Activated CD4-positive, alpha-beta T cell treated with anti-CD3 and anti-CD28 coated beads for 48 hours (primary cell): ENCODE measurements at places on chromosomes 11 and 22.

DNA sequence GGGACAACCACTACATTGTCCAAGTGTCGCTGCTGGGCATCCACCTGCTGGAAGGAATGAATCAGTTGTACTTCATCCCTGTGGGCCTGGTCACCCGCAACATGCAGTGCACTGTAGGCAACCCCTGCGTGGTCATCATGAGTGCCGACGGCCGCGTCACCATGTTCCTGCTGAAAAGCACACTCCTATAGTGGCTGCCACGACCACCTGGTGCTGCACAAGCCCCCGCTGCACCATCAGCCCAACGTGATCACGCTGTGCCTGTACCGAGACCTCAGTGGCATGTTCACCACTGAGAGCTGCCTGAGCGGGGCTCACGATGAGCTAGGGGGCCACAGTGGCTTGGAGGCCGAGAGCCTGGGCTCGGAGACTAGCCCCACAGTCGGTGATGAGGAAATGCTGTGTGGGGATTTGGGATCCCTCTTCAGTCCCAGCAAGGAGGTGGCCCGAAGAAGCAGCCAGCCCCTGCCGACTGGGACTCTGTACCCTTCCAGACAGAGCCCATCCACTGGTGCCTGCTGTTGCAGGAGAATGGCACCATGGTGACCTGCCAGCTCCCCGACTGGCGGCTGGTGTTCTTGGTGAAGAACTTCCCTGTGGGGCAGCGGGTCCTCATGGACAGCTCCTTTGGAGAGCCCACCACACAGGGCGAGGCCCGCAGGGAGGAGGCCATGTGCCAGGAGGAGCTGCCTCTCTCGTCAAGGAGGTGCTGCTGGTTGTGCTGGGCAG lies 15.7 kb upstream of the SLC5A4 start:
- DNase-seq, result no peak

GRCh38 chr11:8693555-8693954 lies 11.0 kb downstream of the RPL27A start:
- no peak for DNase-seq

- no peak for DNase-seq
These were observed 15.1 kb upstream of the CABP7 start for GRCh38 chr22:29704528-29705285.

GRCh38 chr11:15418921-15419320 lies 304.2 kb downstream of the INSC start:
- DNase-seq, result no peak

- DNase-seq, result no peak
These were observed 41.9 kb upstream of the PPP6R3 start for GRCh38 chr11:68418648-68419047.

DNA sequence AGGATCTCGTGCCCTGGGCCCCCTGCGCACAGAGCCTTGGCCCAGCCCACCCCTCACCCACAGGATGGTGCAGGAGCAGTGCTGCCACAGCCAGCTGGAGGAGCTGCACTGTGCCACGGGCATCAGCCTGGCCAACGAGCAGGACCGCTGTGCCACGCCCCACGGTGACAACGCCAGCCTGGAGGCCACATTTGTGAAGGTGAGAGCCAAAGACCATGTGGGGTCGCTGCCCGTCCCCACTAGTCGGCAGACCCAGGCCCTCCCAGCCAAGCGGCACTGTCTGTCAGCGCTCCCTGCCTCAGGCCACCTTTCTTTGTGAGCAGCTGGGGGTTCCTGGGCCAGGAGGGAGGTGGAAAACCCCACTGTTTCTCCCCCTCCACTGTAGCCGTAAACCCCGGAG lies 22.8 kb downstream of the FBLN1 start:
- DNase-seq, result no peak

DNA sequence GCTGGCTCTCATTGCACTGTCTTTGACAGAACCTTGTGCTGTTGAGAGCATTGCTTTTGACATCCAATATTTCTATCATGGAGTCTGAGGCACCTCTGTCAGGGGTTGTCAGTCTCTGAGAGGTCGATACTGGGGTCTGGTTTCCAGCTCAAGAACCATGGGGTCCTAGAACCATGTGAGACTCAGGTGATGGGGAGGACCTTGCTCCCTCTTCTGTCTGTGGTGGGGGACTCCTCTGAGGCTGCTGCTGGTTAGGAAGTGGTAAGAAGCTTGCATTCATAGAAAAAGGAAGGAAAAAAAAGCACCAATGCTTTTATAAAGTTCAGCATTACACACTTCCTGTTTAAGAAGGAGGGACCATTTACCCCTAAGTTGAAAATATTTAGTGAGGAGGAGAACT lies 91.8 kb upstream of the CD44 start:
- no peak for DNase-seq

DNA sequence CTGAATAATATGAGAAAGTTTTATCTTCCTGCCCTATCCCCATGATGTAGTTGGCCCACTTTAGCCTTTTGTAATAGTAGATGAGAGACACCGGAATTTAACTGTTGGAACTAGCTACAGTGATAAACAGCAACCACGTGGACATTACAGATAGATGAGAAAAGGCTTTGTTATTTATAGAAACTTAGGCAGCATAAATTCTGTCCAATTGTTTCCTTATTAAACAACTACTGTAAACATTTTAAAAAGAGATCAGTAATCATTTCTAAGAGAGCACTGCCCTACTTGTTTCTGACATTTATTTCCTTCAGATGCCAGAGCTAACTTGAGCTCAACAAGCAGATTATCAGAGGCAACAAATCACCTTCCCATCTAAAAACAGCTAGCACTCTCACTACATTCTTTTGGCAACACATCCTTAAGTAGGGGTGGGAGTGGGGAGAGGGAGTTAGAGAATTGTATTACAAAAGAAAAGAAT lies 63.1 kb downstream of the SOX6 start:
- DNase-seq, result no peak

DNA sequence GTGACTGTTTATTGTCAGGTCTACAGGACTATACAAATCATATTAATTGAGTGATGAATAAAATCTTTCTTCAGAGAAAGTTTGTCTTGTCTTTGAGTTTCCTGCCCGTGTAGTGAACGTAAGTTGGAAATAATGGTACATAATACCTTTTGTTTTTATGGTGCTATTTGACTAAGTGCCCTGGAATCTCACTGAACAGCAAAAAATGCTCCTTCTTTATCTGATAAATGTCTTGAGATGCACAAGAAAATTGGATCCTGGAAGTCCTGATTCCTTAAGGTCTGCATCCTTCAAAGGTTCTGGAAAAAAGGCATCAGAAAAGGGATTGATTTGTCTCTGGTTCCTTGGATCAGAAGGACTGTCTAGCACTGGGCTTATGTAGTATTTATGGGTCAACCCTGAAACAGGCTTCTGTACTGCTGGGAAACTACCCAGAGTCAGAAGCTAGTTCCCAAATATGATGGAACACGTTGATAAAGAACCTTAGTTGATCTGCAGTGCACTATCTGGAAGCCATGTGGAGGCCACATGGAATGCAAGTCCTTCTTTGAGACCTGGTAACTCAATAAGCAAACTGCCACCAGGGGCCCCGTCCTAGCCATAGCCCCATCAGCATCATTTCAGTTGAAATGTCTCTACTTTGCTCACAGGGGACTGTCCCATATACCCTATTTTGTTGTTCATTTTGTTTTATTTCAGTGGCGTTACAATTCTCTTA lies 100.6 kb upstream of the CD44 start:
- peak; percentile 57 for DNase-seq

DNA sequence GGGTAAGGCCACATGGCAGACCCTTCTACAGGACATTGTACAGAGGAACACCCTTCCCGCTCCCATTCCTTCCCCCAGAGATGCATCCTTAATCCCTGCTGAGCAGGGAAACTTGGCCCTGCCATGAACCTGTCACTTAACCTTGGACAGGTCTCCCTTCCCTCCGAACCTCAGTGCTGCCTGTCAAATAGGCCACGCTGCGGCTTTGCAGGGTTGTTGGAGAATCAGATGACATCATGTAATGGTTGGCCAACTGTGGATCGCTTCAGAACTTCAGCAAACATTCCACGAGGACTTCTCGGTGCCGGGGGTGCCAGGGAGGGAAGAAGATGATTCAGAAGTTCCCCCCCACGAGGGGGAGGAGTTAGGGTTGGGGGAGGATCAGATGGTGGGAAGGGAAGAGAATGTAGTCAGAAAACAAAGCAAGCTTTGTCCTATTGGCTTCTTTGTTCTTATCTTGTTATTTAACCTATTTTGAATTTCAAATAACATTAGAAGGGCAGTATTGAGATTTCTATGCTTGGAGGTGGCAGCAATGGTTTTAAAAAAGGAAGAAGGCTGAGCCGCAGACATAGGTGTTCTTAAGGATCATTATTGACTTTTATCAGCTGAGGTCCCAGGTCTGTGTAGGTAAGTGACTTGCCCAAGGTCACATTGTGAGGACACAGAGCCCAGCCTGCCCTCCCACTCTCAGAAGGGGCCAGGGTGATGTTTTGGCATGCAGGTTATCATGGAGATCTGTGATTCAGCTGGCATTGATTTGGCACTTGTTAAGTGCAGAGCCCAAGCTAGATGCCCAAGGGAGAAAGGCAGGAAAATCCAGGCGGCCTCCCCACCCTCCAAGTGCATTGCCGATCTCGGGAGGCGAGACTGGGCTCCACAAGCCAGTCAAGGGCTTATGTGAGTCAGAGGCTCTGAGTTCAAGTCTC lies 3.1 kb downstream of the CDC42EP1 start:
- DNase-seq, result no peak

GRCh38 chr22:21013657-21014201 lies 1.2 kb upstream of the P2RX6 start:
- no peak for DNase-seq

DNA sequence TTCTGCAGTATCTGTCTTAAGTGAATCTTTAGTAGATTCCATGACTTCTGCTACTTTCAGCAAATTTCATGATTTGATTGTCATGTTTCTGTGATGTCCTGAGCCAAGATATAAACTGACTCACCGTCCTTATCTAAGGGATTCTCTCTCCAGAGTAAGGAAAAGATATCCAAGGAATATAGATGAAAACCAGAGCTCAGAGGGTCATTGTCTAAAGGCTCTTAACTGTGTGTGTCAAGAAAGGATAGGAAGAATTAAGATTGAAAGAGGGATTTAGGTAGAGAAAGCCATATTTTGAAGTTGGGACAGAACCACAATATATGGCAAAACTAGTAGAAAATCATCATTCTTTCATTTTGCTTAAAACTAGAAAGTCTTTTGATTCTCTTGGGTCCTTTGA lies 50.7 kb downstream of the PPME1 start:
- no peak for DNase-seq

DNA sequence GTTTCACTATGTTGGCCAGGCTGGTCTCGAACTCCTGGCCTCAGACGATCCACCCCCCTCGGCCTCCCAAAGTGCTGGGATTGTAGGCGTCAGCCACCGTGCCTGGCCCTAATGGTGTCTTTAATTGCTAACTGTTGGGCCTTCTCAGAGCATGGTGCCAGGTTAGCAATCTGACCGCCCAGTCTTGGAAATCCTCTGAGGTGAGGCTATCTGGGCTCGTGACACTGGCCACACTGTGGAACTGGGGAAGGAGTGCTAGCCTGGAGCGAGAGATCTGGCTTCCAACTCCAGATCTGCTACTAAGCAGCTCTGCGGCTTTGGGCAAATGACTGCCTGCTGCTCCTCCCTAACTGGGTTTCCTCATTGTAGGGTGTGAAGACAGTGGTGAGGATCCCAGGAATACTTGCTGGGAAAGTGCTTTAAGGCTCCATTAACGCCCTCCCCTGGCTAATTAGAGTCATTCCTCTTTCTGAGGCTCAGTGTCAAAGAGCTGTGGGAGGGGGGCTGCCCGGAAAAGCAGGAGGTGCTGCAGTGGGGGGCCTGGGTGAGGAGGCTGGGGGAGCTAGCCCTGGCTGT lies 35.4 kb downstream of the CHRDL2 start:
- DNase-seq, result no peak

DNA sequence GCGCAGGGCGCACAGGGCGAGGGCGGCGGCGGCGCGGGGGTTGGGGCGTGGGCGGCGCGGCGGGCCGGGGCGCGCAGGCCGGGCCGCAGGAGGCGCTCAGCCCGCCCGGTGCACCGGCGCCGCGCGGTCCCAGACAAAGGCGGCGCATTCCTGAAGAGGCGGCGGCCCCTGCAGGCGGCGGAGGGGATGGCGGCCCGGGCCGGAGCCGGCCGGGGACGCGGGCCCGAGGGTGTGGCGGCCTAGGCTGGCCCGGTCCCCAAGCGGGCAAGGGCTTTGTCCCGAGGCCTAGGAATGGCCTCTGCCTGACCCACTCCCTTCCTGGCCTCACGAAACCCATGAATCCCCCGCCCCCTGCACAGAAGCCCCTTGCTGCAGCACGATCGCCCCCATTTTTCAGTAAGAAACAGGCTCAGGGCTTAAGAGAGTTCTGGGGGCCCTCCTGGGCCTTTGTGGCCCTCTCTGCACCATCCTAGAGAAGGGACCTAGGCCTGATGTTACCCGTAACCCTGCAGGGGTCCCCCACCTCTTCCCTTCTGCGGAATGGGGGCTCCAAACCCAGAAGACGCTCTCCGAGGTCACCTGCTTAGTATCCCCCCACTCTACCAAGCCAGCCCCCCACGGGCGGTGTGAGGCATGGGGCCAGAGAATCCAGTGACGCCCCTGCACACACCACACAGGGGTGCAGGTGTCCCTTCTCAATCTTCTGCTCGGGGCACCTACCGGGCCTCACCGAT lies at the start of gene RTN4R:
RTN4R (minus strand) TSS at position 40 of the 734 bp plus-strand sequence. CDS start 226 bp downstream, outside the sequence.
- peak; percentile 68 for DNase-seq

DNA sequence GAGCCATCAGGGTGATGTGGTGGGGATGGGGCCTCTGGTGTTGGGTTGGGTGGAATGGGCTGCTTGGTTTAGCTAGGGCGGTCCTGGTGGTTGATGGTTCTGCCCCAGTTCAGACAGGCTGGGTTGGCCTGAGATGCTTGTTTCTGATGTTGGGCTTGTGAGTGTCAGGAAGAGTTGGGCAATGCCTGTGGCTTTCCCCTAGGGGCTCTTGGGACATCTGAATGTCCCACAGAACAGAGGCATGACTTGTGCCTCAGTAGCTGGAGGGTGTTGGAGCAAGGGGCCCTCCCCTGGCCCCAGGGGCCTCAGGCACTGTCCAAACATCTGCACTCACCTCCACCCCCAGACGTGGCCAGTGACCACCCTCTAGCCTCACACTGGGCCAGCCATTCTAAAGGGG lies 14.0 kb upstream of the CTSD start:
- no peak for DNase-seq

- DNase-seq, result no peak
These were observed 921 bp upstream of the BCL2L13 start for GRCh38 chr22:17637490-17638181.

- DNase-seq, result no peak
These were observed 457.2 kb upstream of the CADM1 start for GRCh38 chr11:115961159-115962003.

DNA sequence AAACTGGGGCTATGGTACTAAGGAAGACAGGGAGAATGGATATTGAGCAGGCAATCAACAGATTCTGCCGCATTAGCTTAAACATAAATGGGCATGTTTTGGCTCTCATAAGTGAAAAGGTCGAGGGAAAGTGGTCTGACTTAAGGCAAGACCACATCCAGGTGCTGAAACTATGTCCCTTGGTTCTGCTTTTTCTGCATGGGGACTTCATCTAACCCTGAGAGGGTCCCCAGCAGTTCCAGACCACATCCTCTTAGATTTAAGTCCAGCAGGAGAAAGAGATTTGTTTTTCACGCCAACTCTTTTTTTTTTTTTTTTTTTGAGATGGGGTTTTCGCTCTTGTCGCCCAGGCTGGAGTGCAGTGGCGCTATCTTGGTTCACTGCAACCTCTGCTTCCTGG lies 5.5 kb downstream of the RPS6KA4 start:
- DNase-seq, result no peak

GRCh38 chr11:47533690-47534151 lies 19.2 kb downstream of the CELF1 start:
- DNase-seq, result no peak

- no peak for DNase-seq
These were observed 34.9 kb upstream of the KLHL35 start for GRCh38 chr11:75467881-75468280.

- no peak for DNase-seq
These were observed 47.1 kb downstream of the BCR start for GRCh38 chr22:23227380-23227779.

- DNase-seq, result no peak
These were observed 29.7 kb downstream of the CD44 start for GRCh38 chr11:35168671-35169070.
